ENCODE measurements at places on chromosomes 4 and X.

GRCh38 chr4:55395529-55396307 lies at the start of gene TMEM165:
Gene TMEM165 (plus strand): TSS chr4:55395957. CDS start chr4:55396190, 233 bp downstream.
- DNase-seq: peak; percentile 89

- DNase-seq: no peak
These were observed 155.3 kb downstream of the SPCS3 start for GRCh38 chr4:176475067-176475466.

DNA sequence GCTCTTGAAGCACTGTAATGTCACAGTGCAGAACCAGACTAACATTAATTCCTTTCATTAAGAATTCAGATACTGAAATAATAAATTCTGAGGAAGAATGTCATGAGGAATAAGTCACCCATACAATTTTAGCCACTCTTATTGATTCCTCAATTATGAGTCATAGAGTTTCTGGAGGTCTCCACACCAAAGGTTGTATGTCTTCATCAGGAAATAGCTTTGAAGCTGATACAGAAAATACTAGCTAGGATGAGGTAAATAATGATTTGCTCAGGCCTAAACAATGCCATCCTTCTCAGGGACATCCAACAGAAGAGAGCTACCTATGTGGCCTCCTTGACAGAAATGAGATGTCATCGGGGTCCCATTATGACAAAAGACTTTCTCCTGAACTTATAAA lies 238.8 kb downstream of the OR13H1 start:
- no peak for DNase-seq

GRCh38 chr4:6898763-6899162 lies 10.9 kb upstream of the TBC1D14 start:
- no peak for DNase-seq

- no peak for DNase-seq
These were observed 210.0 kb upstream of the STK26 start for GRCh38 chrX:131812847-131813825.

DNA sequence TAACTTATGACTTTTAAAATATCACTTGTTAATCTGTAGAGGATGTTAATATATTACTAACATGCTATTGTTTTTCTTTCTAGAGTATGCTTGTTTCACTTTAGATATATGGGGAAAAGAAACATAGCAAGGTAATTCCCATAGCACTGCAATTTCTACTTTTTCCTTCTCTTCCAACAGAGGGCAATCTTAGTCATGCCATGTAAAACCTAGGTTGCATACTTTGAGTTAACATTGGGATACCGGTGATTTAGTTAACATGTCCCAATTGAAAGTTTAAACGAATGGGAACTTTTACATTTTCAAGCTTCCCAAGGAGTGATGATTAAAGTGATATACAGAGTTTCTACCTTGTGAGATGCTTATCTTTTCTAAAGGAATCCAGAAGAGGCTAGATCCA lies 89.4 kb upstream of the IL13RA1 start:
- DNase-seq: no peak

DNA sequence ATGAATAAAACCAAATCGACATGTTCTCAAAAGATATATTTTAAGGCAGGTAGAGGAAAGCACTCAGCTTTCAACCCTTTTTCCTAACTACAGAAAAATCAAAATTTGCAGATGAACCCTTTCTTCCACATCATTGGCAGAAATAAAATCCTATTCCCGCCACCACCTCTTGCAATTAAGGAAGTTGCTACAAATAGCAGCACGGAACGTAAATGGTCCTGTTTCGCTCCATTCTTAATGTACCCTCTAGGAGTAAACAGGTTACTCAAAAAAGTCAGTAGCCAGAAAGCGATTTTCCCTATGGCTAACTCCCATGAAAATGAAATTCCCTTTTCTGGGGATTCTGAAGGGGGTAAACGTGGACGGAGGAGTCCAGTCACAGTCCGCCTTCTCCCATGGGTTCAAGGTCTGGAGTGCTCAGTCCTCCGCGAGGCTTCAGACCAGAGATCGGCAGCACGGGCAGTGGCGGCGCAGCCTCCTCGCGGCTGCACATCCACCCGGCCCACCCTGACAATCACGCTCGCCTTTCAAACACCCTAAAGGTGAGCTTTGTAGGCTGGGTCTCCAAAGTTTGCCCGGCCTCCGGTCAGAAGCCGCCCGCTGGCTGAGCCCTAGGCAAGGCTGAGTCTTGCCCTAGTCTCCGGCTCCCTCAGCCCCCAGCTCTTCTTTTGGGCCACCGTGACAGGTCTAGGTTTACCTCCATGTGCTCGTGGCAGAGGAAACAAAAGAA lies 1.8 kb downstream of the ATP11C start:
- DNase-seq: no peak

DNA sequence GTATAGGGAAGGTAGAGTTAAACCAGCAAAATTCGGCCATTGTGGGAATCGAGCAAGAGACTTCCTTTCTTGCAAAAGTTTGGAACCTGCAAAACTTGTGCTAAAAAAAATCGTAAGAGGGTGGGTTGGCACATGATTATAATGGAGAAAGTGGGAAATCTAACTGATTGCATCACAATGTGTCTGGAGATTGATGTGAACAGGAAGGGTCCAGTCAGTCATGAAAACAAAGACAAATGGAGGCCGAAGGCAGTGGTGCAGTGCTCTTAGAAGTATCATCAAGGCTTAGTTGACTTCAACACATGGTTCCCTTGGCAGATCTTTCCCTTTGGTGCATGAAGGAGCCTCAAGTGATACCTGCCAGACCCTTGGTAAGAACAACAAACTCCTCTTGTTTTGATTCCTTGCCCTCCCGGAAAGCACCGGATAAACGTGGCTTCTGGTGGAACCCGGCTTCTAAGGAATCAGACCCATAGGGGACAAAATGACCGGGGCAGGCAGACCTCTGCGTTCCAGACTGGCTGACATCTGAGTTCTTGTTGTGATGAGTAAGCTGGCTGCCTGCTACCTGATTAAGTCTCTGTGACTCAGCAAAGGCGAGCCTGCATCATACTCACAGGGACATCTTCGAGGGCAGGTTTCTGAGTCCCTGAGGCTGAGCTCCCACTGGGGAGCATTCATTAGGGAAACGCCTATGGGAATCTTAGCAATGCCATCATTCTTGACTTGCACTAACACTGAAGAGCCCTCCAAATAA lies 87.7 kb upstream of the MAP3K15 start:
- peak; percentile 39 for DNase-seq

GRCh38 chr4:37816006-37816405 lies 10.5 kb upstream of the PGM2 start:
- DNase-seq: no peak

DNA sequence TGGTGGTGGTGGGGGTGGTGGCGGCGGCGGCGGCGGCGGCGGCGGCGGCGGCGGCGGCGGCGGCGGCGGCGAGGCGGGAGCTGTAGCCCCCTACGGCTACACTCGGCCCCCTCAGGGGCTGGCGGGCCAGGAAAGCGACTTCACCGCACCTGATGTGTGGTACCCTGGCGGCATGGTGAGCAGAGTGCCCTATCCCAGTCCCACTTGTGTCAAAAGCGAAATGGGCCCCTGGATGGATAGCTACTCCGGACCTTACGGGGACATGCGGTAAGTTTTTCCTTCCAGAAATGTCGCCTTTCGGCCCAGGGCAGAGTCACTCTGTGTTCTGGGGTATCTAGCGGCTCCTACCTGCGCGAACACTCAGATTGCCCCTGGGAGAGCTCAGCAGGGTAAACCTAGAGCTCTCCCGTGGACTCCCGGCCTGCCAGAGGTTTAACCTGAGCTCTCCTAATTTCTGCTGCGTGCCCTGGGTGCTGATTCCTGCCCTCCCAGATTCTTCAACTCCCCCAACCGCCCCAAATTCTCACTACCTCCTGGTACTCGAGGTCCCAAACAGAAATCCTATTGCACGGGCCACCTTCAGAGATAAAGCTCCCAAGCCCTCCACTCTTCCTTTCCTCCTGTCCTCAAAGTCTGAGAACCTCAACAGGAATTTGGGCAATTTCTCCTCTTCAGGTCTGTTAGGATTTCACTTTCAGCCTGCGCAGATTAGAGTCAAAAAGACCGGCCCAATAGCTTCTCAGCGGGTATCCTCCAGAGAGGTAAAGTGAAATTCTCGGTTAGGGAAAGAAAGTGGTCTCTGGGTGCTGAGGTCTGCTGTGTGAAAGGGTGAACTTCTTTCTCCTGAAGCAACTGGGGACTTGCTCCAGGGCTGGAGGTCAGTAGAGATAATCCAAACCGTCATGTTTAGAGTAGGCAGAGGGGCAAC lies 2.9 kb downstream of the AR start:
- DNase-seq: no peak

DNA sequence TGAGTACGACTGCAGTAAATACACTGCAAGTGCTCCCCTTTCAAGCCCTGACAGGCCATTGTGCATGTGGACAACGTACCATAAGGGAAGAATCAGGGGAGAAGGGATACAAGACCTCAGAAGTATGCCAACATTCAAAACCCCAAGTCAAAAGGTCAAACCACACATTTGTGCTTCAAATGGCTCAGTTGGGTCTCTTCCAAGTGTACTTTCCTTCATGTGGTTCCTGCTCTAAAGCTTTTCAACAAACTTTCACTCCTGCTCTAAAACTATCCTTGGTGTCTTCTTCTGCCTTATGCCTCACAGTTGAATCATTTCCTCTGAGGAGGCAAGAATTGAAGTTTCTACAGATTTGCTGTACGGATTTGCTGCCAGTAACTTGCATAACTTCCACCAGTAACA lies 305.7 kb upstream of the SLIT2 start:
- DNase-seq: peak; percentile 95

DNA sequence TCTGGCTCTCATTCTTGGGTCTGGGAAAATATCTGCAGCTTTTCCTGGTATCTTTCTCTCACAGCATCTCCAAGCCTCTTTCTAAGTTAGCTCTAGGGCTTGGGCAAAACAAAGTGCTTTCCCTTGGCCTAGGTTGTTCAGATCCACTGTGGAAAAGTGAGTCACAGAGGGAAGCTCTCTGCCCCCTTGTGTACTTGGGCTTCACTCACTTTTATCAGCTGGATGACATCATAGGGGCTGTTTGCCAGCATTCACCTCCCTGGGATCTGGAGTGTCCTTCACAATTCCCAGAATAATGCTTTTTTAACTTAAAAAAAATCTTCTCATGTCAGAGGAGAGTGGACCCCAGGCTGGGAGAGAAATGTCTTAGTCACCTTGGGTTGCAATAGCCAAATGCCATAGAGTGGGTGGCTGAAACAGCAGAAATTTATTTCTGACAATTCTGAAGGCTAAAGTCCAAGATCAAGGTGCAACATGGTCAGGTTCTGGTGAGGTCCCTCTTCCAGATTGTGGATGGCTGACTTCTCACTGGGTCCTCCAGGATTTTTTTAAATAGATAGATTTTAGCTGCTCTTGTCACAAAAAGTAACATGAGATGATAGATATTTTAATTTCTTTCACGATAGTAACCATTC lies 247.8 kb downstream of the SH2D1A start:
- DNase-seq: no peak

DNA sequence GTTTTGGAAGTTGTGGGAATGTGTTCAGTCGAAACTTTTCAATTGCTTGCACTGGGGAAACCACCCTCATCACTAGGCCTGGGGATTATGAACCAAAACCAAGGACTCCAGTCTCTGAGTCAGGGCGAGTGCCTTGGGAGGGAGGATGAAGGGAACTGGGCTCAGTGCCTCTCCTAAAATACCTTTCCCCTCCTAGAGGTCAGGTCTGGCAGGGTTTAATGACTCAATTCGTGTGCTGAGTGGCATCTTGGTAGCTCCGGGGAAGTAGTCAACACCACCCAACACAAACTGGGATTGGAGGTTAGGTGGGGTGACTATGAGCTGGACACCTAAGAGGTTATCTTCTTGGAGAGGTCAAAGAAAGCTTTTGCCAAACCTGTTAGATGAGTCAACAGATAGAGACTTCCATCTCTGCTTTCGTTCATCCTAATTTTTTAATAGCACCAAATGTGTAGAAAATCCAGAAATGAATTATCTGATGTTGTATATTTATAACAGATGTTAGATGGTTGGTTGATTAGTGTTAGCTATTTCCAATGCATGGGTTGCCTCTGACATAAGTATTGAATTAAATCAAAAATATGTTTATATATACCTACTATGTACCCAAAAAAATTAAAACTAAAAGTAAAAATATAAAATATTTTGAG lies 202.8 kb downstream of the SHROOM3 start:
- DNase-seq: no peak

DNA sequence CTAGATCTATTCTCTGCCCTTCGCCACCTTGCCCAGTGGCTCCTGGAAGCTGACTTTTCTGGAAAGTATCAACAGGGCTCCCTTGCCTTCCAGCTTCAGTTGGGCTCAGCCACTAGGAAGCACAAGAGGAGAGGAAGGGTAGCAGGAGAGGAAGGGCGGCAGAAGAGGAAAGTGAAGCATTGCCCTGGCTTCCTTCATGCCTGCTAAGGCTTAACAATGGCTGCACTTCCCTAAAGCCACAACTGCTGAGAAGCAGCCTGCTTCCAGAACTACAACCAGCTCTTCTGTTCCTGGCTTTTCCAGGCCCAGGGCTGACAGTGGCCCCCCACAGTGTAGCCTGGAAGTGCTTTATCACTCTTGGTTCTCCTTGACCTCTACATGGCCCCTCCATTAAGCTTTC lies 29.1 kb upstream of the PGM2 start:
- DNase-seq: no peak

GRCh38 chrX:54825716-54826438 lies 18.3 kb downstream of the MAGED2 start:
- no peak for DNase-seq

GRCh38 chrX:131081772-131082740 lies 23.9 kb downstream of the ARHGAP36 start:
- DNase-seq: no peak

DNA sequence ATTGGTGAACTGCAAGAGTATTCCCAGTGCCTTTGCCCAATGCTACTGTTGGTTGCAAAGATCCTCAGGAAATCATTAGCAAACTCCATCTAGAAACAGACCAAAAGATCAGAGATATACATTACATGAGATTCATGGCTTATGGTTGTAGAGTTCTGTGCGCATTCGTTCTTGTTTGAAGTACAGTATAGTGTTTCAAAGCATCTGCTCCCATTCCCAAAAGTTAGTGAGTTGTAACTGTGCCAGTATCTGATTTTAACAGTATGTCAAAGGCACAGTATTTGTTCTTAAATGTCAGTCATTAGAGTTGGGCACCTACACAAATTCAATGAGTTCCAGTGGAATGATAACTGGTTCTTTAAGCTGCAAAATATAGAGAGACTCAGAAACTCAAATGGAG lies 314.7 kb upstream of the ATOH1 start:
- DNase-seq: no peak

DNA sequence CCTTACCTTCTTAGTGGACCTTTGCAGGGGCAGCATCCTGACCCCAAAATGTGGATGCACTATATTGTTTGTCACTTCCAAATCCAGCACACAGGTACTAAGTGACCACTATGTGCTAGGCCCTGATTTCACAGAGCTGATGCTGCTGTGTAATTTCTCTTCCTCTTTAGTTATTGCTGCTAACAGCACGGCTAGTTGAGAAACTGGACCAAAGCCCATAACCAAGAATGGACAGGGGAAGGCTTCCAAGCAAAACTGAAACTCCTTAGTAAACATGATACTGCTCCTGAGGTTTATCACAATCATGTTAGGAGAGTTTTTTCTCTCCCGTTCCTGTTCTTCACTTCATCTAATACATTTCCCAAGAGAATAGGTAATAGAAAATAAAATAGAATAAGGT lies 172.9 kb upstream of the TTC29 start:
- DNase-seq: peak; percentile 84

- DNase-seq: no peak
These were observed 64.7 kb upstream of the PTPN13 start for GRCh38 chr4:86529436-86529835.

GRCh38 chr4:31548021-31548420 lies 827.9 kb downstream of the PCDH7 start:
- DNase-seq: no peak
